ENCODE measurements at places on chromosomes 13 and 19. TPM values are rescaled to one million over a fixed set of nuclear protein-coding genes. Genes with fewer than 3 reads are reported as not detected.

Gene FBXO46
- total RNA-seq, result 15.0 TPM

Gene RASGRP4
- not detected for total RNA-seq

Gene OR7D2
- total RNA-seq, result not detected

Gene ZNF492
- total RNA-seq, result not detected

Gene GRIN3B
- total RNA-seq, result not detected

Gene CNFN
- total RNA-seq, result 1.6 TPM

Gene ZIK1
- total RNA-seq, result not detected

Gene SMIM24
- total RNA-seq, result not detected

Gene TECR
- total RNA-seq, result 74.1 TPM

Gene ZNF546
- total RNA-seq, result 5.2 TPM

Gene IRGC
- total RNA-seq, result not detected

GRCh38 chr19:873561-874041, 14.1 kb downstream of the CFD start:
- no peak for DNase-seq

DNA sequence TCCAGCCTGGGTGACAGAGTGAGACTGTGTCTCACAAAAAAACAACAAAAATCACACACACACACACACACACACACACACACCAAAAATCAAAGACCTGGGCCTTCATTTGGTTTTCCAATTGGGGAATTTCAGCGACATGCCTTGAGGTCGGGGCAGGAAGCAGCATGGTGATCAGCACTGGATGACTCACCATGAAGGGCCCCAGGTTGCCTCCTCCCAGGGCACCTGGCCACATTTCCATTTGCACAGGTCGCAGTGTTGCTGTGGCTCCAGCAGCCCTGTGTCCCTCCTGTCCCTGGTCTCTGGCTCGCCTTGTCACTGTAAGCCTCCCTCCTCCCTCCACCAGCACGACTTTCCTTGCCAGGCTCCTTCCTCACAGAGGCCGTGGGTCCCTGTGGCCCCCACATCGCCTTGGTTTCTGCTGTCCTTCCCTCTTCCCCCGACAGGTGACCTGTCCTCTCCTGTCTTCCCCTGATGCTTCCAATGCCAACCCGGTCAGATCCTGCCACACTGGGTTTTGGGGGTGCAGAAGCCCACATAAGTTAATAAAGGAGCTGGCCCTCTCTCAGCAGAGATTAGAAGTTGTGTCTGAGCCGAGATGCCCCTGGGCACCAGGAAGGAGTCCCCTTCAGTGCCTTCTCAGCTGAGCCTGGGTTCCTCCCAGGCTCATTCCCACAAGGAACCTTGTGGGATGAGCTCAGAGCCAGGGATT, 66.7 kb downstream of the GPR12 start:
- DNase-seq, result peak; percentile 15

GRCh38 chr19:14525729-14526128, 3.7 kb upstream of the TECR start:
- DNase-seq, result peak; percentile 94

GRCh38 chr19:49441210-49441959, at the start of gene SLC17A7:
SLC17A7 (minus strand) TSS chr19:49441527; CDS start chr19:49441379, 148 bp downstream.
- DNase-seq, result no peak

- no peak for DNase-seq
Observed at GRCh38 chr19:30374865-30375552, 2.8 kb downstream of the ZNF536 start.

- no peak for DNase-seq
Observed at GRCh38 chr19:56087647-56088496, 33.2 kb downstream of the ZNF787 start.

DNA sequence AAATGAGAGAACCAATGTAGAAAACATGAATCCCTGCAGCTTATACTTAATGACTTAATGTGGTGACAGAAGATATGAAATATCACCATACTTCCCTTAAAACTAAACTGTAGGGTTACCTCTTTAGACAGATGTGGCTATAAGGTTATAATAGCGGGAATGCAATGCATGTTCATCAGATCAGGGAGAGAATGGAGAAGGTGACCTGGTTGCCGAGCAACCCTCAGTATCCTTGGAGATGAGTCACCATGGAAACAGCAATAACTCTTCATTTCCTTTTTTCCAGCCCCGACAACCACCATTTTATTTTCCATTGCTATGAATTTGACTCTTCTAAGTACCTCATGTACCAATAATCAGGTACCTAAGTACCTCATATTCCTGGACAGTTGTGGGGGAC, 28.0 kb upstream of the ZNF835 start:
- DNase-seq, result no peak

GRCh38 chr13:43611281-43612273, 175.2 kb downstream of the ENOX1 start:
- no peak for DNase-seq

- DNase-seq, result no peak
Observed at GRCh38 chr19:8129061-8129618, 20.3 kb downstream of the FBN3 start.

DNA sequence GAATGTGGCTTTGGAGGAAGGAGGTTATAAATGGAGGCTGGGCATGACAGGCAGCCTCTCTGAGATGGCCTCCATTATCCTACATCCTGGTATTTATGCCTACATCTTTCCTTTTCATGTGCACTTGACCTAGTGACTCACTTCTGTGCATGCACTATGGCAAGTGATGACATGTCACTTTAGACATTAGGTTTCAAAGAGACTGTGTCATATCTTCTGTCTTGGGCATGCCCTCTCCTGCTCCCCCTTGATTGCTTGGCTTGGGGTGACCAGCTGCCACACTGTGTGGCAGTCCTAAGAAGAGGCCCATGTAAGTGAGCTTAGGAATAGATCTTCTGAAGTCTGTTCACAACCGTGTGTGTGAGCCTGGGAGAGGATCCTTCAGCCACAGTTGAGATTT, 472.8 kb downstream of the FGF9 start:
- no peak for DNase-seq

DNA sequence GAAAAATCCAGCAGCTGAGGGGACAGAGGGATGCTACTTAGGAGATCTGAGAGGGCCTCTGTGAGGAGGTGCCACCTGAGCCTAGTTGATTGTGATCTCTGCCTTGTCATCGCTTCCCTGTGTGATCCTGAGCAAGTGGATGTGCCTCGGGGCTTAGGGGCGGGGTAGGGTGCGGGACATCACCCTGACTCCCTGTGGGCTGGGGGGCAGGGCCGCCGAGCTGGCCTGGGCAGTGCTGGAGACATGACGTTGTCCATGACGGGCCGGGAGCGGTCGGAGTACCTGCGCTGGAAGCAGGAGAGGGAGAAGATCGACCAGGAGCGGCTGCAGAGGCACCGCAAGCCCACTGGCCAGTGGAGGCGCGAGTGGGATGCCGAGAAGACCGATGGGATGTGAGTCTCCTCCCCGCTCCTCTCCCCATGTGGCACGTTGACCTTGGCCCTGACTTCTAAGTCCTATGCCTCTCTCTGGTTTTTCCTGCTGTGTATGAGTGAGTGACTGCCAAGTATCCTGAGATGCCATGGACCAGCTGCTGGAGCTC, 8.2 kb upstream of the INAFM1 start:
- DNase-seq, result no peak

DNA sequence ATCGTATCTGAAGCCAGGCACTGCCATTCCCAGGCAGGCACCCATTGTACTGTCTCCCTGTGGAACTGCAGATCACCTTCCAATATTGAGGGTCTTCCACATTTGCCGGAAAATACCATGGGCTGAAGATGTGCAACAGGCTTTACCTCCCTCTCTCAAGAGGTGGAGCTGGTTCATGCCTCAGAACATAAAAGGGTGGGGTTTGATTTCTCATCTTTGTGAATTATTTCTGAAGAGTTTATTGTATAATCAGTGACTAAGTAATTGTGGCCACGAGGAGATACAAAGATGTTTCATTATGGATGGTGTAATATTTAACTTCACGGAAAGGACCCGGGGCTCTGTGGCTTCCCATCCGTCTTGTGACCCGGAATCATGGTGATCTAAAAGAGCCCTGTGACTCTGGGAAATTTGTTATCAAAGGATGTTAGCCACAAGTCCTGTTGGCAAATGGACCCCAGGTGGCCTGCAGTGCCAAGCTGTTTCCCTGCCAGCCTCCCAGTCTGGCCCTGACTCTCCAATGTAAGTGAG, 230.5 kb downstream of the LACC1 start:
- no peak for DNase-seq

DNA sequence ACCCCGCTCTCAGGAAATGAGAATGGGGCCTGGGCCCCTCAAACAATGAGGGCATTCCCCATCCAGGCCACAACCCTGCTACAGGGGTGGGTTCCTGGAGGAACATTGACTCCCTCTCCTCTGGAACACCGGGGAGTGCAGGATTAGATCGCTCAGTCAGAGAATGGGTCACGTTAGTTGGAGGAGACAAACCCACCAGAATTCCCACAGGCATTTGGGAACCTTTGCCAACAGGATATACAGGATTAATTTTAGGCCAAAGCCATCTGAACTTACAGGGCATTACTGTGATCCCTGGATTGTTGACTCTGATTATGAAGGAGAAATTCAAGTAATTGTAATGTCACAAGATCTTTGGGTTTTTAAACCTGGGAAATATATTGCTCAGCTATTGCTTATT, 2.6 kb downstream of the ERVK3-1 start:
- no peak for DNase-seq

GRCh38 chr13:114101358-114102130, 30.9 kb downstream of the RASA3 start:
- no peak for DNase-seq

- no peak for DNase-seq
Observed at GRCh38 chr13:44652962-44653660, 77.0 kb upstream of the TSC22D1 start.

DNA sequence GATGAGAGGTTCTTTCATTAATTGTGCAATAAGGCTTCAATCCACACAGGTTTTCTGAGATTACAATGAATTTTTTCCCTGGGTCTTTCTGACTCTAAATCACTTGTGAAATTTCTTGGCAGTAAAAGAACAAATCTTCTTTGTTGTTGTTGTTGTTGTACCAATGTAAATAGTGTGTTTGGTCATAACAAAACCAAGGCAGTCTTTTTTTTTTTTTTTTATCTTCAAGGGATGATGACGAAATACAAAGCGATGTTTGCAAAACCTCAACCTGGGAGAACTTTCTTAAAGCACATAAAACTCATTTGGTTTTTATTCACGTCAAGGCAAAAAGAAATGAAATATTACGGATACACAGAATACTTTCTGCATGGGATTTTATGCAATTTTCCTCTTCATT, 462.0 kb downstream of the LIG4 start:
- DNase-seq, result peak; percentile 51

DNA sequence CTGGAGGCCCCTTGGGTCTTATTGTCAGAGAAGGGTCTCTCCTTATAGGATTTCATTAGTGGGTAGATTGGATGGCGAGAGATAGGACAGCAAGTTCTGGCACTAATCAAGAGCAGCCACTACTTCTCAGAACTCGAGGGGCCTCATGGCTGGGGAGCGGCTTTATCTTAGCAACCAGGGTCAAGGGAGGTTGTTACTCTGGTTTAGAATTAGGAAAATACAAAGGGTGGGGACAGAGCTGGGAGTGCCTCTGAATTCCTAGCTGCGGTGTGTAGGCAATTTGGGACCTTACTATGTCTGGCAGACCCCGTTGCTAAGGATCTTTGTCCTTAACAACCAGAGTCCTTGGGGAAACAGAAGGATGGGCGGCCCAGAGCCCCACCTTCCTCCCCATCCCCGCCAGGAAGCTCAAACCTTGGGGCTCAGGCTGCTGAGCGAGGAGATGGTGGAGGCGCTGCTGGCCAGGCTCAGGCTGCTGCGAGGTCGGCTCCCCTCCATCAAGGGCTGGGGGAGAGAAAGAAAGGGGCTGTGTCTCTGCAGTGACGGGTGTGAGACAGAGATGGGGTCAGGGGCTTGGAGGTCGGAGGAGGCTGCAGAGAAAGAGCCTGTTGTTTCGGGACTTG, 1.2 kb downstream of the PLEKHA4 start:
- DNase-seq, result no peak

DNA sequence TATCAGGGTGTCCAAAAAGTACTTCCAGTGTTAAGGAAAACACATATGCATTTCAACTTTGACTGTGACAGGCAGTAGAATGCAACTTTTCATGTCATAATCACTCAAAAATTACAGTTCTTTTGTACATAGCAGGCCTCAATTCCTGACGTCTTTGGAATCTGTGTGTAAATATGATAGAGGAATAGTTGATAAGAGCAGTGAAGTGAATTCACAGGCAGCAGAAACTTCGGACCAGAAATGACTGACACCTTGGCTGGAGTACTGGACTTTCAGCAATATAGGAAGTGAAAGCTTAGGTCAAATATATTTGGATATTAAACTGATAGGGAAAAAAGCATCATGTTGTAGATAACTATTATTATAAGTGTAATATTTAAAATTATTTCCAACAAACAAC, 1741.2 kb upstream of the PCDH20 start:
- no peak for DNase-seq

DNA sequence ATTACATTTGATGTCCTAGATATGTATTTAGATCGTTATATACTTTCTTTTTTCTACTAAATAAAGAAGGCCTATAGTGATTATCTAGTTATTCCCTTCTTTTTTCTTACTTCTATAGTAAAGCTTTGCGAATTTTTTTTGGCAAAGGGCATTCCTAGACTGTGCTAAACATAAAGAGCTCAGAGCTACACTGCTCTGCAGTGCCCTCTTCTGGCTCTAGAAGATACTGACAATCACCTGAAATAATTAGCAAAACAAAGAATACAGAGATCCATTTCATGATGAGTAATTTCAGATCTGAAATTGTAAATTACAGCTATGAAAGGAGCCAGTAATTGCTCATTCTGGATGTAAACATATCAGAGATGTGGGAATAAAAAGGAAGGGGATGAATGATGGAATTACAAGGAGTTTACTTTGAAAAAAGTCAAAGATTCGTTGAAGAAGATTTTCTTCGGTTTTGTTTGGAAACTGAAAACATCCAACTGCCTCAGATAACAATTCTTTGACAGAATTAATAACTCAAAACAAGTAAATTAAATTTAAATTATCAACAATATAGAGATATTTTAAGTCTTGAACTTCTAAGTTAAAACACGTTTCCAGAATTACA, 288.5 kb downstream of the NALCN start:
- DNase-seq, result peak; percentile 73

DNA sequence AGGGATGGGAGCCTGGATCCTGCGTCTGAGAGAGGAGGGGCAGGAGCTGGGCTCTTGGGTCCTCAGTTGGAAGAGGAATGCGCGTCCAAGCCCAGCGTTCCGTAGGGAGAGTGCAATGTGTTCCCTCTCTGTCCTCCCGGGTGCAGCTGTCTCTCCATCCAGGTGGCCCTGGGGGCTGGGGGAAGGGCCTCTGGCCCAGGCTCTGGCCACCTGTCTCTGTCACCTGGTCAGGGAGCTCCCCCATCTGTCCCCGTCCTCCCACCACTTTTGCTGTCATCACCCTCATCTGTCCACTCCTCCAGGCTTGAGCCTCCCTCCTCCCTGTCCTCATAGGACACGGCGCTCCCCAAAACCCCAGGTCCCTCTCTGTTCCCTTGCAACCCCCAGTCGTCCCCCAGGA, 3.7 kb upstream of the SBK2 start:
- no peak for DNase-seq

GRCh38 chr19:4456843-4457653, 546 bp downstream of the UBXN6 start:
- peak; percentile 43 for DNase-seq

DNA sequence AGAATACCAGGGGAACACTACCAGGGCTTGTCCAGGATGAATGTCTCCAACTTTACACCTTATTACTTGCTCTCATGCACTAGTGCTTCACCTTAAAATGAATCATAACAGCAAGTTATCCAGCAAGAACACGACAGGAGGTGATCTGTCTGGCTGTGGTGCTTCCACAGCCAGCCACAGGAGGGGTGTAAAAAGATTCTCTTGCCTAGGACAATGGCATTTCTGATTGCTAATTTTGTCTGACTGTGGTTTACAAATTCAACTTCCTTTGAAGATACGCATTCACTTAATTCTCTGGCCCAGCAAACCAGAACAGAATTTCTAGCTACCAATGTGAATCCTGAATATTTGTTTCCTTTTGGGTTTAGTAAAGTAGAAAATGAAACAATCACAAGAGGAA, 23.1 kb upstream of the COG3 start:
- DNase-seq, result peak; percentile 56
